ENCODE measurements at places on chromosomes 3 and 15.

DNA sequence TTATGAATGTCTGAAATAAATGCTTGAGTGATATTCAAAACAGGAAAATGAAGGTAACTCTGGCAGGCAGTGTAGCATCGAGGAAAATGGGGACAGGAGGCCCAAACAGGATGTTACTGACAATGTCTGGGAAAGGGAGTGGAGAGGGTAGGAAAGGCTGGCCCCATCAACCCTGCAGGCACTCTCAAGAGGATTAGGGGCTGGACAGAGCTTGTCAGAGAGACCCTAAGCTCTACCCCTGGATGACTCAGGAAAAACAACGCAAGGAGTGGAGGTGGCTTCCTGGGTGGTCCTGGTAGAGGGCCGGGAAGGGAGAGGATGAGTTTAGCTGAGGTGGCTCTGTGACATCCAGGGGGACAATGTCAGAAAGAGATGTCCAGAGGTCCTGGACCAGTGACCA lies 106.0 kb downstream of the RYK start:
- no peak for DNase-seq

DNA sequence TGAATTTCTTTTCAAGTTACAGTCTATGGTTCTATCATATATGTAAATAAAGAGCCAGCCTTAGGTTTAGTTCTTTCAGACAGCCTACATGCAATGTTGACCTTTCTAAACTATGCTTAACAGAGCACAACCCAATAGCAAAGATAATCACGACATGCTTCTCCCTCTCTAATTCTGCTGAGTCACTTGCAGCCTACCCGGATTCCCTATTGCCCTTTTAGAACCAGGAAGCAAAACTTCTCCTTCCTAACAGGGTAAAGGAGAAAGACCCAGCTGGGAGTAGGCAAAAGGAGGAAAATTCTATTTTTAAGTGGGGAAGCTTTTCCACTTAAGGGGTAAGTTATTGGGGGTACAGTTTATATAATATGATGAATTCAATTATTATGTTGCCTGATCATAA lies 79.3 kb downstream of the SLC7A14 start:
- DNase-seq: no peak

- DNase-seq: peak; percentile 35
These were observed 8.4 kb downstream of the ITGB5 start for GRCh38 chr3:124878561-124879336.

- no peak for DNase-seq
These were observed 45.1 kb downstream of the COL8A1 start for GRCh38 chr3:99683465-99683864.

DNA sequence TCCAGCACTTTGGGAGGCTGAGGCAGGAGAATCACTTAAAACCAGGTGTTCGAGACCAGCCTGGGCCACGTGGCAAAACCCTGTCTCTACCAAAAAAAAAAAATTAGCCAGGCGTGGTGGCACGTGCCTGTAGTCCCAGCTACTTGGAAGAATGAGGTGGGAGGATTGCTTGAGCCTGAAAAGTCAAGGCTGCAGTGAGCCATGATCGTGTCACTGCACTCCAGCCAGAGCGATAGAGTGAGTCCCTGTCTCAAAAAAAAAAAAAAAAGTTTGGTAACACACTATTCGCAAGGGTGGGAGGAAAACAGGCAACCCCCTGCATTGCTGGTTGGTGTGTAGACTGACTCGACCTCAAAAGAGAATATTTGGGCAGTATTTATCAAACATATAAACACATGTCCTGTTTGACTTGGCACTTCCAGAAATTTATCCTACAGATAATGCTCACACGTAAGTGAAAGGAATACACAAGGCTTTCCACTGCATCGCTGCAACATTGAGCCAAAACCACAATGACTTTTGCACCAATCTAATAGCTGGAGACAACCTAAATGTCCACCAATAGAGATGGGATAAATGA lies 3.1 kb upstream of the ANPEP start:
- DNase-seq: no peak

DNA sequence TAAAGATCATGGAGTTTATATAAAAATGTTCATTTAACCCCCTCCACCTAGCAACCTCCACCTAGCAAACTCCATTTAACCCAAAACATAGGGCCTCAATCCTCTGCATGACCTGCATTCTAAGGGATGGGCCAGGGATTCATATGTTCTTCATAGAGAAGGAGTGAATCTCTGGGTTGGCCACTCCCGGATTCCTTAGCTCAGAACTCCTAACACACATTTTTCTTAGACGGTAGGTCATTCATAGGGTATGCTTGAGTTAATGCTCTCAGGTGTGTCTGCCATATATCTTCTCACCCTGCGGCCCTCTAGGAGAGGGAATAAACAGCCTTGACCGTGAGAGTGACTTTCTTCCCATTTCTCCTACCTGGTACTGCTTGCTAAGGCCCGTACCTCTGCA lies 102.0 kb upstream of the IGSF10 start:
- no peak for DNase-seq

All from right hindlimb (tissue), 1 donor.